ENCODE measurements at places on chromosomes 2 and 18.

GRCh38 chr2:152548996-152549395 is 168.3 kb downstream of the PRPF40A start:
- no peak for DNase-seq

DNA sequence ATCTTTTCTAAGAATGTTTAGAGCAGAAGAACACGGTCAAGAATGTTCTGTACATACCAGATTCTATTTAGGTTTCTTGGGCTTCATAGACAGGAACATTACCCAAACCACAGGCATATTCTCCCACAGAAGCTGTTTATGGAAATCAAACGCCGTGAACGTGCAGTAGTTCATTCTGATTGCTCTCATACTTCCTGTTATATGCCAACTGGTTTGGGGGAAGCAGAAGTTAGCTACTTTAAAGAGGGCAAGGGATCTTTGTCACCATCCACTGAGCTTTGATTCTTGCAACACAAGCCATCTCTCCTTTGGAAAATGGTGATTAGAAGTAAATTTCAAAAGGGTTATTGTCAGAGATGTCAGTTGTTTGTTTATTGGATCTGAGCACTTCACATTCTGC is 182.2 kb upstream of the NRP2 start:
- DNase-seq, result no peak

DNA sequence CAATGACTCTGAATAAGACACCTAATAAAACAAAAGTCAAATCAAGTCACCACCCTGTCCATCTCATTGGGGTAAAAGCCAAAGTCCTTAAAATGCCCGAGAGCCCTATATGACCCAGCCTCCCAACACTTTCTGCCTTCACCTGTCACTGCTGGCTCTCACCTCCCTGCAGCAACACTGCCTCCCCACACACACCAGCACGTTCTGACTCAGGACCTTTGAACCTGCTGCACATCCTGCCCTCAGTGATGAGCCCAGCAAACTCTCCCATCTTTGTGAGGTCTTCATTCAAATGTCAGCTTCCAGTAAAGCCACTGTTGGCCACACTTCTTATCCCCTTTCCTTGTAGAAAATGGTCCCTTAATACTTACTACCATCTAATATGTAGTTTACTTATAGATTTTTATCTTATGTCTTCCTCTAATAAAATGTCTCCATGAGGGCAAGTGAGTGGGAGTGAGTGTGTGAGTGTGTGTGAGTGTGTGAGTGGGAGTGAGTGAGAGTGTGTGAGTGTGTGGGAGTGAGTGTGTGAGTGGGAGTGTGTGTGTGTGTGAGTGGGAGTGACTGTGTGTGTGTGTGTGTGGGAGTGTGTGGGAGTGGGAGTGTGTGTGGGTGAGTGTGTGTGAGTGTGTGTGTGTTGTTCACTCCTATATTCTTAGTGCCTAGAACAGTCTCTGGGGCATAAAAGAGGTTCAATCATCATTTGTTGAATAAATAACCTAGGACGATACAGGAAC is 504.7 kb downstream of the EIPR1 start:
- no peak for DNase-seq

- DNase-seq, result peak; percentile 51
These were observed 49.7 kb upstream of the CD28 start for GRCh38 chr2:203656522-203657287.

- no peak for DNase-seq
These were observed 98.6 kb upstream of the NCK2 start for GRCh38 chr2:105645938-105646773.

DNA sequence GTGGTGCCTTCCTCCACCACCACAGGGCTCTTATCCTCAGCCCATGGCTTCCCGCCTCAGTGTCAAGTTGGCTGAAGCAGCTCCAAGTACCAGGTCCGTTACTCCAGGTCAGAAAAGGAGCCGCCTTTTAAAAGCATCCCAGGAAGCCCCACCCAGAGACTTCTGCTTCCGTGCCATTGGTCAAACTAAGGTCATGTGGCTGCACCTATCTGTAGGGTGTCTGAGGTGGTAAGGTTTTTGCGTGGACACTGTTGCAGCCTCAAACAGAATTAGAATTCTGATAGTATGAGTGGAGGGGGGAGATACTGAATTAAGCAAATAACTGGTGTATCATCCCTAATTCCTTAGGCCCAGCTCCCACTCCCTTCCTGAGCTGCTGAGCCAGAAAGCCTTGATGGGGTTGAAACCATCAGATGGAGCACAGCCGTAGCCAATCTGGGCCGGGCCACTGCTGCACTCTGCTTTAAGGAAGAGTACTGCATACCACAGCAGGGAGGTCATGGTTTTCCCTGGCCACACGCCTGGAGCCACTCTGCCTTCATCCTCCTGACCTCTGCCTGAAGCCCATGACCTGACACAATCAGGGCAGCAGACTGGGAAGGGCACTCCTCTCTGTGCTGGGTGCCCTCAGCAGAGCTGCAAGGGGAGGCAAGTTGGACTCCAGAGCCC is 8.4 kb downstream of the TMEM247 start:
- peak; percentile 44 for DNase-seq

All from fibroblast of the conjunctiva (primary cell).